ENCODE measurements at places on chromosomes 7 and 10.

GRCh38 chr7:26372704-26373103, 81.0 kb downstream of the SNX10 start:
- no peak for DNase-seq

DNA sequence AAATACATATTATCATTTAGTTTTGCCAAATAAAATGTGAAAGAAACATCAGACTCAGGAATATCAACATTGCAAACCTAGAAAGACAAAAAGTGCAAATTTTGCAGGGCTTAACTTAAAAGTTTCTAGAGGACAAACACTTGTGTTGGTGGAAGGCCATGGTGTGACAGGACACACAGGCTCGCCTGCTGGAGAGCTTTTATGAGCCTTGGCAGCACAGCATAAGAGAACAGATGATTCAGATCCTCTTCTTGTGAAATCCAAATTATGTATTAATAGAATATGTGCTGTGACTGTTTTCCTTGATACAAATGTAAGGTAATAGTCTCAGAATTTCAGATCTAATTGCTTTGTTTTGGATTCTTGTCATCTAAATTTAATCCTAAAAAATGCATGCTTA, 72.9 kb upstream of the ABCB5 start:
- no peak for DNase-seq

DNA sequence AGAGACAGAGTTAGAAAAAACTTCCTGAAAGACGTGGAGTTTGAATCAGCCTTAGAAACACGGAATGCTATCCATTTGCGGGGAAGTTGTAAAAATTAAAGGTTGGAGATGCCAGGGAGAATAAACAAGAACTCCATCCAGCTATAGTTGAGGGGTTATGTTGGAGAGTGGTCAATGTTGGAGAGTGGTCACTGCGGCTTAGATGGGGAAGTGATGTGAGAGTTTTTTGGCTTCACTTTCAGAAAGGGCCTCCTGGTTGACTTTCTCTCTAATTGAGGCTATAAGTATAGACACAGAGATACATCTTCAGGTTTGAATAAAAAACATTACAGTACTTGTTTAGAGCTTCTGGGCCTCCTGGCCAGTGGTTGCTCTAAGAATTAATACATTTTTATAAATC, 675 bp downstream of the CC2D2B start:
- DNase-seq = no peak

DNA sequence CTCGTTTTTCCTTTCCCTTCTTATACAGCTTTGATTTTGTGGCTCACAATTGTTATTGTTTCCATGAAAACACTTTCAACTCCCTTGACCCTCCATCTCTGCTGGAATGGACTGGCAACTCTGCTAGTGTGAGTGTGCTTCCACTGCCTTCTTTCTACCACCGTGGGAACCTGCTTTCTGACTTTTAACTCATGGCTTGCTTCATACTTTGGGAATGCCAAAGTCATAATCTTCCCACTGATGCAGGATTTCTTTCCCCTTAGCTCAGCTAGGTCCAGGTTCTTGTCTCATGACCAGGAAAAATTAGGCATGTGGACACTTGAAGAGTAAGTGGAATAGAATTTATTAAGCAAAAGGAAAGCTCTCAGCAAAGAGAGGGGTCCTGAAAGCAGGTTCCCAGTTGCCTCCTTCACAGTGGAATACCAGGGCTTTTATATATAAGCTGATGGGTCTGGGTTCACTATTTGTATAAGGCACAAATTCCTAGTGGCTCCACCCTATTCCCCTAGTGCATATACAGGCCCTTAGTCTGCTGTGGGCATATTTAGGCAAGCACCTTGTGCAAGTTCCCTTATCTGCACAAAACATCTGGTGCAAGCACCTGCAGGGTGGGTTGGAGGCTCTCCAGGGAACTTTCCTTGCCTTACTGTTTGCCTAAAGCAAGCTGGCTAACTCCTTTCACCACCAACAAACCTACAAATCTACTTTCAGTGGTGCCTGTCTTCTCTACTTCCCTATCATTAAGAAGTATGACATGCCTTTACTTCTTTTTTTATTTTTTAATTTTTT, 119.5 kb downstream of the CFAP58 start:
- no peak for DNase-seq

DNA sequence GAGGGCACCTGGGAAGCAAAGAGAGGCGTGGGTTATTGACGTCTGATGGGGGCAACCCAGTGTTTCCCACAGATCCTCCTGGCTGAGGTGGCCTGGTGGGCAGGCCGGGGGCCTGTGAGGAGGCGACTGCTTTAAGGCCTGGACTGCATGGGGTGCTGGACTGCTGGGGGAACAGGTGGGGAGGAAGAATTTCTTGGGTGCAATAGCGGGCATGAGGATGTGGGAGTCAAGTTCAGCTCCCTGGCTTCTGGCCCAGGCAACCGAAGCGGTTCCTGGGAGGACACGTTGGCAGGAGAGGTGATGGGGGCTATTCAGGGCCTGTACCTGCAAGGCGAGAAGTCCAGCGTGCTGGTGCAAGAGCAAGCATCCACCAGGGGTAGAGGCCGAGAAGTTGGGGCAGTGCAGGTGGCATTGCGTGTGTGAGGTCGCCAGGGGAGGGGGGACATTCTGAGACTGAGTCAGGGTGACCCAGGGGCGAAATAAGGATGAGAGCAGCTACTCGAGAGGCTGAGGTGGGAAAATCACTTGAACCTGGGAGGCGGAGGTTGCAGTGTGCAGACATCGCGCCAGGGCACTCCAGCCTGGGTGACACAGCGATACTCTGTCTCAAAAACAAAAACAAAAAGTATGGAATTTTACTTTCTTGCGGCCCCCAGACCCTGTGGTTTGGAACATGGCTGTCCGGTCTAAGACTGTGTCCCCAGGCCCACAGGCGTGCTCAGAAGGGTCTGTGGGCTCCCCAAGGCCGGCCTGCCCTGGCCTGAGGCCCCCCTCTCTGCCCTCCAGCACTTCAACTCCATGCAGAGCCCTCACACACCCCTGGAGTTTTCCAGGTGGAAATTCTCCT, 53.6 kb upstream of the ELN start:
- DNase-seq = no peak

GRCh38 chr10:43209074-43209455, 57.8 kb downstream of the RASGEF1A start:
- no peak for DNase-seq

GRCh38 chr10:59036311-59037017, 140.0 kb upstream of the PHYHIPL start:
- DNase-seq = no peak

DNA sequence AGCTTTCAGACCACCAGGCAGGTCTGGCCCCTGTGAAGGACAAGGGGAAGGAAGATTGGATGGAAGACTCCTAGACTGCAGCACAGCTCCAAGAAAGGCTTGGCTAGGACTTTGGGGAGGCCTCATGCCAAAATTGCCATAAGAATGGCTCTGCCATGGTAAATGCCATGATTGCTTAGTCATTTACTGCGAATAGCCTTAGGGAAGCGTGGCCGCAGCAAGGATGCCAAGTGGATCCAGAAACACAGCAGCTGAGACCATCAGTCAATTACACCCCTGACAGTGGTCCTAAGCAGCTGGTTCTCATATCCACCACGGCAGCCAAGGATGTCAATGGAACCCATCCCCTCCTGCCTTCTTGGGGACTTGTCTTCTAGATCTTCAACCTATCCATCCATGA, 88.2 kb upstream of the AUTS2 start:
- no peak for DNase-seq

DNA sequence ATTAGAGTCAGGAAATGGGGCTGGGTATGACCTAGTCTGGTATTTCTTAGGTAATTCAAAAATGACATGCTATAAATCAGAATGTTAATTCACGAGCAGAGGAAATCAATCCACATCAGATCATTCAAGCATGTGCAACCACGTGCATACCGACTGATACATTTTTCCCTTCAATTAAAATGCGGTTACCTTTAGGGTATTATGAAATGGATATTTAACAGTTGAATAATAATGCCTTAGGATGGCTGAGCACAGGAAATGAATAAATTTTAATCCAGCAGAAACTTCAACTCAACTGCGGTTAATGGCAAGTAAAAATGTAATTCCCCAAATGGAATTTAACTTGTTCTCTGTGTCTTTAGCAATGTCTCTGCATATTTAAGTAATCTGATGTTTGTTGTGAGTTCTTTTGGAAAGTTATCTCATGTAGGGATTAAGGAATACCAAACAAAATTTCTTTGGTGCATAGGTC, 9.2 kb downstream of the CPA2 start:
- DNase-seq = no peak

DNA sequence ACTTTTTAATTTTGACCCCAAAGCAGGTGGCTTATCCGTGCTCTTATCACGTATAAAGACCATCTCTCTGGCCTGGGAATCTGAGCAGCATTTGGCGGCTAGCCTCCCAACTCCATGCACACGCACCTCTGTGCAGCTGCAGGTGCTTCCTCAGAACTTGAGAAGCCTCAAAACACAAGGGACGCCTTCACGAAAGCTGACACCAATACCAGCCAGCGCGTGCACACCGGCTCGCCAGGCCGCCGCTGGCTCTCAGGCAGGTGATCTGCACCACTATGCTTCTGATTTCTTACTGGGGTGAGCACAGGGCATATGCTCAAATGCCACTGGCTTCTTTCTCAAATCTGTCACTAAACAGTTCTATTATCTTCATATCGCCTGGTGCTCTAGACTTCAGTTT, 145.0 kb downstream of the PARD3 start:
- DNase-seq = no peak

- DNase-seq = no peak
Observed at GRCh38 chr7:78576236-78576635, 777.7 kb downstream of the PHTF2 start.

DNA sequence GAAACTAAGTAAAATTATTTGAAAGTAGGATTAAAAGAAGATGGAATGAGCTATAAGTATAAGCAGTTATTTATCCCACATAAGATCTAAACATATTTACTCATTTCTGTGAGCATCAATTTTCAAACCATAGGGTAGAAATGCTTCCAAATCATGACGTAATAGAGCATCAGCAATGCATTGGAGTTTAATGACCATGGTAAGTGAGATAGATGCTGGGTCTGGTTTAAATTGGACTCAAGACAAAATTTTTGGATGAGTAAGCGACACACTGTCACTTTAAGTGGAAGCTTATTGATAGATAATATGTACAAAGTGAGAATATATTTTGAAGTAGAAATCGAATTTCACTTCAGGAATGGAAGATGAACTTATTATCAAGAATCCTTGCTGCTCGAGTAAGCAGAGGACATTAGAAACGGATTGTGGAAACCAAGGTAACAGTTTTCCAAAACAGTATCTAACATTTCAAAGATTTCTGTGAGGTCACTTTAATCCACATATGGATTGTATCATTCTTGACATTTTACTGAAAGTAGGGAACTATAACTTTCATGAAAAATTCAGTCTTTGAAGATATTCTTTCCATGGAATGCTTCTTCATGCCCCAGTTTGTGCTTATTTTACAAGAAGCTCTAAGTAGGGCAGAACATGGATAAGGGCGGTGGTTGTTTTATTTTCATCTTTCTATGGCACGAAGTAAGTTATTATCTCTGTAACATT, 85.8 kb downstream of the AGMO start:
- DNase-seq = no peak

DNA sequence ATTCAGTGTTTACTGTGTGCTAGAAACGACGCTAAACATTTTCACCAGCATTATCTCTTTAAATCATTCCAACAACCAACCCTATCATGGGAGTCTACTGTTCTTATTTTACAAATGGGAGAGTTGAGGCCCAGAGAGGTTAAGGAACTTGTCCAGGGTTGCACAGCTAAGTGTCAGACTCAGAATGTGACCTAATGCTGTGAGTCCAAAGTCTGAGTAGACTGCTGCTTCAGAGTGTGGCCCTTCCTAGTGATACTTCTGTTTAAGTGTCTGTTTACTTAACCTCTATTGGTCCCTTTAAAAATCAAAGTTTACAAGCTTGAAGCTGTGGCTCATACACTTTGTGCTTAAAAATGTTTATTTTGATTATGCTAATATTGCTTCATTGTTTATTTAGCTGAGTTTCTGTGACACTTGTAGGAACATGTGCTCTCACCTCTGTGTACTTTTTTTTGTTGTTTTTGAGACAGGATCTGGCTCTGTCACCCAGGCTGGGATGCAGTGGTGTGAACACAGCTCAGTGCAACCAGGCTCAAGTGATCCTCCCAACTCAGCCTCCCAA, 84.4 kb upstream of the SYPL1 start:
- DNase-seq = no peak

DNA sequence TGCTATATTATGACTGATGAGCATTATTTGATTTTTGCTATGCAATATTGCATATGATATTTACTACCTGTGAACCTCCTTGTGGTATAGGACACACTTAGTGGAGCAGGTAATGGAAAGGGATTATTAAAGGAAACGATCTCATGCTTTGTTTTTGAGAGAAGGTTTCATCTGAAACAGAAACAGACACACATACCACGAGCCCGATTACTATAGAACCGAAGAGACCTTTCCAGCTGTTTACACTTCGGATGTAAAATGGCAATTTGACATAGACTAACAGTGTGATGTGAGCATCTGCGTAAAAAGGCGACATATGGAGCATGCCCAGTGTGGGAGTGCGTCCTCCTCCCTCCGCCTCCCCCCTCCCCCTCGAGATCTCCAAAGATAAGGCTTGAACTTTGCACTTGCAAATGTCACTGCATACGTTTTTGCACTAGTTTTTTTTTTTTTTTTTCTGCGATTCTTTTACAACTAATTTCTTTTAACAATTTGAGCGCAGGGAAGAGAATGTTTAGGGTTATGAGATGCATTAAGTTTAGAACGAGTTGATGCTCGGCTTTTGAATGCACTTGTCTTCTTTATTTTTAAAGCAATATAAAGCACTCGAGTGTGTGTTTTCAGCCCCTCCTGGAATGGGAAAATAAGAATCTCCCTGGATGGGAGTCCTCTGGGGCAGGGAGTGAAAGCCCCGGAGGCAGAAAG, 251.0 kb downstream of the NSUN6 start:
- no peak for DNase-seq

DNA sequence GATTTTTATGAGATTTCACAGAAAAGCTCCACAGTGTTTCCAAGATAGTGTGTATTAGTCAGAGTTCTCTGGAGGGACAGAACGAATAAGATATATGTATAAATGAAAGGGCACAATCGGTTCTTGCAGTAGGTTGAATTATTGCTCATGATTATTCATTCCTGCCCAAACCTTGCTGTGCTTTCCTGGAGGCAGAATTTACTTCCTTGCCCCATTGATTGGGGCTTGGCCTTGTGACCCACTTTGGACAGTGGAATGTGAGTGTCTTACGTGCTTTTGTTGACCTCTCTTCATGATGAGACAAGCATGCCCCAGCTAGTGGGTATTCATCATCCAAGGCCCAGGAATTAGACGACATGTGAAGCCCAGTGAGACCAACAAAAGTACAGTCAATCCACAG, 53.0 kb upstream of the ABCB5 start:
- no peak for DNase-seq

- no peak for DNase-seq
Observed at GRCh38 chr10:101183458-101184183, 45.6 kb downstream of the LBX1 start.

DNA sequence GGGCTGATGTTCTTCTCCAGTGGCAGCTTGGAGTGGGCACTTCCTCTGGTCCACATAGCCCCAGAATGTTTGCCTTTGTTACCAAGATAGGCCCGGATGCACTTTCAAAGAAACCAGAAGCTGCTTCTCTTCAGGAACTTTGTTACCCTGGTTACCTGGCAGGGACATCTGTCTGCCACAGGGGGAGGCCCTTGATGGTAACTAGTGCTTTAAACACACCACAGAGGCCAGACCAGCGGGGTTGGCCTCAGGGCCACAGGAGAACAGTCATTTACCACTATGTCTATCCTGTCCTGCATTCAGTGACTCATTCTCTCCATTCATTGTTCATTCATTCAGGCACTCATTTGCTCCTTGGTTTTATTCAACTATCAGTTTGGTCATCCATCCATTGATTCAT, 11.9 kb upstream of the PLEKHA1 start:
- DNase-seq = no peak
